ENCODE measurements at places on chromosomes 4 and X. TPM values are rescaled to one million over a fixed set of nuclear protein-coding genes. Genes with fewer than 3 reads are reported as not detected.

BMX gene
- 0.33 TPM for total RNA-seq

VMA21 gene
- total RNA-seq: 40.0 TPM

TNMD gene
- total RNA-seq: not detected

MAP3K15 gene
- total RNA-seq: 0.13 TPM
